ENCODE measurements at places on chromosomes 7 and 10. TPM values are rescaled to one million over a fixed set of nuclear protein-coding genes. Genes with fewer than 3 reads are reported as not detected.

Gene EVX1
- polyA plus RNA-seq = not detected

Gene TFEC
- 0.16 TPM for polyA plus RNA-seq

Gene PRSS37
- polyA plus RNA-seq = not detected

Gene ADAM8
- polyA plus RNA-seq = 2.6 TPM

Gene ACSM6
- not detected for polyA plus RNA-seq

Gene DRGX
- 0.04 TPM for polyA plus RNA-seq

Gene HOXA10
- polyA plus RNA-seq = 0.16 TPM

Gene FGL2
- 4.5 TPM for polyA plus RNA-seq

Gene JAKMIP3
- polyA plus RNA-seq = 0.12 TPM

Gene GIMAP5
- polyA plus RNA-seq = 5.2 TPM
